ENCODE measurements at places on chromosomes 13 and 19.

DNA sequence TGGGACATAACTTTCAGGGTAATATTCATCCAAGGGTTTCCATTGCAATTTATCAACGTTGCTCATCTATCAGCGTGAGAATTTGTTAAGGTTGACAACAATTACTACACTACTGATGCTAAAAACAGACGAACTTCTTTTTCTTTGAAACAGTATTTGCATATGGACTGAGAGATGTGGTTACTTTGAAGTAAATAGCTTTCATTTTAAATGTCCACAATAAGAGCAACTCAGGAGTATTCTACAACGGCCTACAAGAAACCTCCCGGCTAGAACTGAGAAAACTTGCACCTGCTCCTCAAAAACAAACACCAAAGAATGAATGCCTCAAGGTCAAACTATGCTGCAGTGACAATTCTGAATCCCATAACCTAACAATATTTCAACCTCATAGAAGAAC lies 238.4 kb downstream of the IRS2 start:
- DNase-seq: no peak

DNA sequence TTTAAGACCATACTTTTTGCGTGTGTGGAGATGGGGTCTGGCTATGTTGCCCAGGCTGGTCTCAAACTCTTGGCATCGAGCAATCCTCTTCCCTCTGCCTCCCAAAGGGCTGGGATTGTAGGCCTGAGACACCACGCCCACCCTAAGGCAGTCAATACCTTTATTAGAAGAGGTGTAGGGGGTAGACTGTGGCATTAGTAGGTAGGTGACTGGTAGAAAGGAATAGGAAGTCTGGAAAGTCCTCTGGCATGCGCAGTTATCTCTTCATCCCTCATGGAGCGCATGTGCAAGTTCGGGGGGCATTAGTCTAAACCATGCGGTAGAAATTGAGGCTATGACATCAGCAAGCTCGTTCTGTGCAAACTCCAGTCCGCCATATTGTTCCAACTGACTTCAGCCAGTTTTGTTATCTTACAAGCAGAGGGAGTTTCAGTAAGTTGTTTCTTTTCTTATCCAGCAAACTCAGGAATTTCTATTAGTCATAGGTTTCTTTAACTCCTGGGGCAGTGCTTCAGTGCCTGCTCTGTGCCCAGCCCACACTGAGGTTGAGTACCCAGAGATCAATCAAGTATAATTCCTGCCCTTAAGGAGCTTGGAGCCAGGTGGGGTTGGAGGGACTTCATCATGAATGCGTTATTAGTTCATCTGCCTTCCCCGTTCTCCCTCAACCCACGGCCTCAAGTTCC lies 7.3 kb upstream of the RANBP3 start:
- peak; percentile 24 for DNase-seq

GRCh38 chr19:41321600-41322270 lies 11.8 kb downstream of the CCDC97 start:
- DNase-seq: peak; percentile 67

DNA sequence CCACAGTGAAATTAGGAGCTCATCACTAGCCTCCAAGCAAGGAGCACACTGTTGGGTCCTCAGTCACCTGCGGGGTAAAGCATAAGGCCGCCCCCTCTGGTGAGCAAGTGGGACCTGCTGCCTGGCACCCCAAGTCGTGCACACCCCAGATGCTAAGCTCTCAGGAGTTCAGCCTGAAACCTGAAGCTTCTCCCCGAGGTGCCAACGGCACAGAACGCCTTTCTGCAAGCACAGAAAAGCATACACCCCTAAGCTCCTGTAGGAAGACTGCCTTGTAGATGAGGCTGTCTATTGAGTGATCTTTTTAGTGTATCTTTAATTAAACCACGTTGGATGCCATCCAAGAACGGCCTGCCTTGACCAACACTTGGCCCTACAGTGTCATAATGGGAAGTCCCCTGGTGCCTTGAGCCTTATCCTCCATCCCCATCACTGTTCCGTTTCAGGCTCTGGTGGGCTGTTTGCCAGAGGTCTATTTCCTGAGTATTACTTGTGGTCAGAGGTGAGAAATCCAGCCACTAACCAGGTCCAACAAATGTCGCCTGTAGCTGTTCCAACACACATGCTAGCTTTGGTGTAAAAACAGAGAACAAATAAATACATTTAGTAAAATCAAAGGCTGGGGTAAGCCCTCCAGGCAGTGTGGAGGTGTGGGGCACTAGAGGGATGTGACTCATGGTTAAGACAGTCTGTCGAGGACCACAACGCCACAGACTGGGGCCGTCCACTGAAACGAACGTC lies 44.8 kb downstream of the C13orf42 start:
- no peak for DNase-seq

DNA sequence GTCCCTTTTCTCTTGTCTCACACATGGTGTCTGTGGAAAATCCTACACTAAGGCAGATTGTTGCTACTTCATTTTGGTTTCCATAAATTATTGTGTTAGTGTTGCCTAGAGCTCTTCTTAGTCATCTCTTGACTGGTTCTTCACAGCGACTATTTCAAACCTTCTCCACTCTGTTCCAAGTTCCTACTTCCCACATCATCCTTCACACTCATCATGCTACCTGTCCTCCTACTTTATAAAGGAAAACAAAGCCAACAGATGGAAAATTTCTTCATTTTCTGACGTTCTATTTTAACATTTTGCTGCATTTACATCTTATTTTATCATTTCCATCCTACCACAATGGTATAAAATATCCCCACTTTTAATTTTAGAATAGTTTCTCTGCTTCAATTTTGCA lies 614.1 kb downstream of the LMO7 start:
- no peak for DNase-seq

All from foreskin fibroblast (primary cell).